ENCODE measurements at places on chromosomes 5 and 9.

- peak; percentile 61 for DNase-seq
These were observed 3.5 kb downstream of the DBN1 start for GRCh38 chr5:177469750-177470525.

- no peak for DNase-seq
These were observed 94.5 kb upstream of the CHD1 start for GRCh38 chr5:99023330-99023729.

DNA sequence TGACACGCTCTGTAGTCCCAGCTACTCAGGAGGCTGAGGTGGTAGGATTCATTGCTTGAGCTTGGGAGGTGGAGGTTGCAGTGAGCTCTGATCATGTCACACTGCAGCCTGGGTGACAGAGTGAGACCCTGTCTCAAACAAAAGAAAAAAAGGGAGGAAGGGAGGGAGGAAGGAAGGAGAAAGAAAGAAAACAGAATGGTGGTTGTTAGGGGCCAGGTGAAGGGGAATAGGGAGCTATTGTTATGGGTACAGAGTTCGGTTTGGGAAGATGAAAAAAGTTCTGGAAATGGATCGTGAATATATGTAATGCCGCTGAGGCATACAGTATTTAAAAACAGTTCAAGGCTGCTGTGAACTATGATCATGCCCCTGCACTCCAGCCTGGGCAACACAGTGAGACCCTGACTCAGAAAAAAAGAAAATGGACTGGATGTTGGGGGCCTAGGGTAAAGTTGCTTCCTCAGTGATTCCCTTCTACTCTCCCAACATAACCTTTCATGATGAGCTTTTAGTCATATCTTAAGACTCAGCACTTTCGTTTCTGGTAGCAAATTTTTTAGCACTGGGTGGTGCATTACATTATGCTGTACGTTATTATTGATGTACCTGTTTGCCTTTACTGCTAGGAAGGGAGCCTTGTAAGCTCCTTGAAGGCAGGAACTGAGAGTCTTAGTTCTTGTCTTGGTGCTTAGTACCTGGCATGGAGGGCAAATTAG lies 4.0 kb downstream of the CTNNA1 start:
- DNase-seq = no peak

- DNase-seq = no peak
These were observed 1.1 kb upstream of the ARHGEF39 start for GRCh38 chr9:35666045-35666444.

DNA sequence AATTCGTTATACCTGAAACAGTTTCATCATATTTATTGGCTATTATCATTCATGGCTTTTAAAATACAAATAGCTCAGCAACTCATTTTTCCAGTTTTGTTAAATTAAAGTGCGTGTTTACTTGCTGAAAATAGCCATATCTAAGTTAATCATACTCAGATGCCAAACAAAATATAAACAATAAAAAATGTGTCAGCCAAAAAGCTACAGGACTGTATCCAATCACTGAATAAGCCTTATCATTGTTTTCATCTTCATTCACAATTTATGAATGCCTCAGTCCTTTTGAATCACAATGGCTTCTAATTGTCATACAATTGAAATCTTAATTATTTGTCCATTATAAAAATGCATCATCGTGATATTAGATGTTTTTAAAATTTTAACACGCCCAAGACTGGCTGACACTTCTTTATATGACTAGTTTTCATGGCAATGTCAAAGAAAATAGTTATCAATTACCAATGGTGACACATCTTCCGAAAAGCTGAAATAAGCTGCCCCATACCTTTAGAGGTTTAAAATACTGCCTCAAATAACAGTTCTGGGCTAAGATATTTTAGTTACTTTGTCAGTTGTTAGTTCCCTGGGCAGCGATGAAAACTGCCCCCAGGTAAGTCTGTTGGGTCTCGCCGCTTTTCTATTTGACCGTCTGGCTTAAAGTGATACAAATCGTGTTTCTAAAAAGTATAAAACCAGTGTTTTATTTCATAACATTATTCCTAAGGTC lies 1.8 kb downstream of the NFIB start:
- no peak for DNase-seq

DNA sequence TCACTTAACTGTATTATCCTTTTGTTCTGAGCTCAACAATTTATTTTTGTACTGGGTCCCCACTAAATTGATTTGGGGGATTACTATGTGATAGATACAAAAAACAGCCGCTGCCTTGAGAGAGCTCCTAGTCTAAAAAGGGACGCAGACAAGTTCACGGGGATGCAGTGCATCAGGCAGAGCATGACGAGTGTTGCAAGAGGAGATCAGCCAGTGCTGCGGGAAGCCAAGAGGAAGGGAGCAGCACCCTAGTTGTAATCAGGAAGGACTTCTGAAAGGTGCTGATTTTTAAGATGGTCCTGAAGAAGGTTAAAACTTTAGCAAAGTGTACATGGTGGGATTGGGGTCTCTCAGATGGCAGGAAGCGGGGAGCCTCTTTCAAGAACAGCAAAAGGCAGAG lies 15.8 kb downstream of the GALNT10 start:
- DNase-seq = no peak

GRCh38 chr5:31463351-31463750 lies 68.5 kb downstream of the DROSHA start:
- no peak for DNase-seq

GRCh38 chr5:35554016-35554415 lies 63.6 kb upstream of the SPEF2 start:
- DNase-seq = no peak

DNA sequence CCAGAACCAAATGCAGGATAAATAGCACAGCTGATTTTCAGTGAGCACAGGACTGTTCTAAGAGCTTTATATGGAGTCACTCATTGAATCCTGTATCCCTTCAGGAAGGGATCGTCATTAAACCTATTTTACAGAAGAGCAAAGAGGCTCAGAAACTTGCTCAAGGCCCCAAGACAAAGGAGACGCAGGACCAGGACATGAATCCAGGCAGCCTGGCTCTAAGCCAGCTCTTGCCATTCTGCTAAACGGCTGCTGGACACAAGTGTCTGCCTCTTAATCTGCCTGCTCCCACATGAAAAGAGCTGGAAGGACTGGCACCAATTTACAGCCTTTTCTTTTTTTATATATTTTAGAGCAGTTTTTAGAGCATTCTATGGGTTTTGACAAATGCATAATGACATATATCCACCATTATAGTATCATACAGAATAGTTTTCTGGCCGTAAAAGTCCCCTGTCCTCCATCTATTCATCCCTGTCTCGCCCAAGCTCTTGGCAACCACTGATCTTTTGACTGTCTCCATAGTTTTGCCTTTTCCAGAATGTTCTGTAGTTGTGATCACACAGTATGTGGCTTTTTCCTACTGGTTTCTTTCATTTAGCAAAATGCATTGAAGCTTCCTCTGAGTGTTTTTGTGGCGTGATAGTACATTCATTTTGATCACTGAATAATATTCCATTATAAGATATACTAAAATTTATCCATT lies 37.5 kb downstream of the RETREG1 start:
- peak; percentile 54 for DNase-seq

GRCh38 chr5:58263296-58263695 lies 196.6 kb downstream of the PLK2 start:
- DNase-seq = no peak

DNA sequence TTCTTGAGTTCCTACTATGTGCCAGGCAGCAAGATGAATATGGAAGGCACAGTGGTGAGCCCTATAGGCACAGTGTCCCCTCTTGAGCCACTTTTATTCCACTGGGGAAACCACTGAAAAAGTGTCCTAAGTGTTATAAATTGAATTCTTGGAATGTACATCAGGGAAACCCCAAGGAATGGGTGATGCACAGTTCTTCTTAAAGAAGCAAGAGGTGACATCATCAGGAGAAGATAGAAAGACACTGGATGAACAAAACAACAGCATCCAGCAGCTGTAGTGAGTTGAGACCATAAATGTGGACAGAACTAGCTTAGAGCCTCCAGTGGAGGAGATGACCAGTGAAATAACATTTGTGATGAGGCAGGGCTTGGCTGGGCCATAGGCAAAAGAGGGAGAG lies 199.2 kb upstream of the ANKRD55 start:
- DNase-seq = no peak

DNA sequence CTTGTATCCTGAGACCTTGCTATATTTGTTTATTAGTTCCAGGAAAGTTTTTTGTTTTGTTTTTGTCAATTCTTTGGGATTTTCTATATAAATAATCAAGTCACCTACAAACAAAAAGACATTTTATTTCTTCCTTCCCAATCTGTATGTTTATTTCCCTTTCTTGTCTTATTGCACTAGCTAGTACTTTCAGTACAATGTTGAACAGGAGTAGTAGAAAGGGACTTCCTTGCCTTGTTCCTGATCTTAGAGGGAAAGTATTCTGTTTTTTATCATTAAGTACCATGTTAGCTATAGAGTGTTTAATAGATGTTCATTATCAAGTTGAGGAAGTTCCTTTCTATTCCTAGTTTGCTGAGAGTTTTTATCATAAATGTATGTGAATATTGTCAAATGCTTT lies 119.5 kb upstream of the TLE4 start:
- no peak for DNase-seq

- no peak for DNase-seq
These were observed 111.7 kb downstream of the PCSK1 start for GRCh38 chr5:96321345-96321744.

GRCh38 chr5:134053314-134053839 lies 48.6 kb upstream of the VDAC1 start:
- DNase-seq = no peak

DNA sequence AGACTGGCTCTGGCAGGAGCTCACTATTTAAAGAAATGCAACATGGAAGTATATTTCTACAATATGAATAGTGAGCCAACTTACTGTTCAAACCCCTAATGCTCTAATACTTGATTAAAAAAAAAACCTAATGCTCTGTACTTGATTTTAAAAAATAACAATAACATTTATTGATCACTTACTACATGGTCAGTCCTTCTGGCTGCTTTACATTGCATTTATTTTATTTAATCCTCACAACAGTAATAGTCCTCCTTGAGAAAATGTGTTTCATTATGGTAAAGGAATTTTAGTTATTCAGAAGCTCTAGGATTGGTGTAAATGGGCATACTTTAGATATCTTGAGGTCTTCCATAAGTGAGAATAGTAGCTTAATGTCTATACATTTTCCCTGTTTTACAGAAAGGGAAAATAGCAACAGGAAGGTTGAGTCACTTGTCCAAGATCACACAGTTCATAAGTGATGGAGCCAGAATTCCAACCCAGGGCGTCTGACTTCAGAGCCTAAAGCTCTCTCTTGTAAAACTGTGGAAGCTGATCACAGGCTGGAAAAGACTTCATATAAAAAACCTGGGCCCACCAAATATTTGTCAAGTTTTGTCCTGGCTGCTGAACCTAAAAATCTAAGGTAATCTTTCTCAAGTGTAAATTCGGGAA lies 1.0 kb downstream of the STARD4 start:
- no peak for DNase-seq

GRCh38 chr5:68071736-68072135 lies 143.8 kb upstream of the PIK3R1 start:
- DNase-seq = no peak
